ENCODE measurements at places on chromosomes 13 and 19.

GRCh38 chr19:46786236-46787039, 2.0 kb downstream of the SLC1A5 start:
- peak; percentile 90 for DNase-seq

DNA sequence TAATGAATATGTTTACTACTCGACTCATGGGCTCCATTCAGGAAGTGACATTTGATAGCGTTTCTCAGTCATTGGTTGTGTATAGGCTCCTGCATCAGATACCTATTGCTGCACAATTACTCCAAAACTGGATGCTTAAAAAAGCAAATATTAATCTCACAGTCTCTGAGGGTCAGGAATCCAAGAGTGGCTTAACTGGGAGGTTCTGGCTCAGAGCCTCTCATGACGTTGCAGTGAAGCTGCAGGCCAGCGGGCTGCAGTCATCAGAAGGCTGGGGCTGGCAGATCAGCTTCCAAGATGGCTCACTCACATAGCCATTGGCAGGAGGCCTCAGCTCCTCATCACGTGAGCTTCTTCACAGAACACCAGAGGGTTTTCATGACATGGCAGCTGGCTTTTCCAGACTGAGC, 525.1 kb upstream of the NBEA start:
- peak; percentile 96 for DNase-seq

- no peak for DNase-seq
These were observed 12.3 kb upstream of the SOX1 start for GRCh38 chr13:112054616-112055015.

GRCh38 chr13:52739468-52740071, at the start of gene CNMD:
CNMD (minus strand) TSS chr13:52739820; CDS start chr13:52739701, 119 bp downstream.
- DNase-seq = no peak

GRCh38 chr19:35040826-35041547, 534 bp upstream of the HPN start:
- peak; percentile 27 for DNase-seq

DNA sequence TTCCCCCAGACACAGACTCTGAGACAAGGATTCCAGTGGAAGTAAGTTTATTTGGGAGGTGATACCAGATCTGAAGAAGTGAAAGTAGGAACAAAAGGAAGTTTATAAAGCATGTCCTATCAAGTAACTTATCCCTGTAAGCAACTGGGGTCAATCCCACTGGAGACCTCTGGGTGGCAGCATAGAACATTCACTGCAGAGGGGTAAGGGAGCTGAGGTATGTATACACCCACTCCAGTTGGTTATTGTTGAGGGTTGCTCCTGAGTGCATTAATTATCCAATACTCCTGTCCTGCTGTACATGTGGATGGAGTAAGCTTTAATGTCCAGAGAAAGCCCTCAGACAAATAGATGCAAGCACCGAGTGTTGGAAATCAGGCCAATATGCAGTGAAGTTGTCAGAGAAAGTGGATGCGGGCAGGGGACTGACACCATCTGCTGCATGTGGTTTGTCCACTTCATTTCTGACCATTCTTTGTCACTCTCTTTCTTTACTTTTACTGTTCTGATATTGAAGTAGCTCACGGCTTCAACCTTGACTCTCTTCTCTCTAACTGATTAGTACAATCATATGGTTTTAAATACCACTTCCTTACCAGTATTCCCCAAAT, 46.7 kb downstream of the NOTCH3 start:
- DNase-seq = peak; percentile 59

- DNase-seq = no peak
These were observed 22.6 kb downstream of the ELF1 start for GRCh38 chr13:40996426-40997092.

- DNase-seq = peak; percentile 74
These were observed 58.7 kb upstream of the PABPC3 start for GRCh38 chr13:25037057-25037813.

- no peak for DNase-seq
These were observed at the start of gene SIGLECL1 for GRCh38 chr19:51250786-51251467. SIGLECL1 (plus strand) TSS chr19:51251080; CDS start chr19:51264073, 12,993 bp downstream.

GRCh38 chr13:113151745-113152690, 6.4 kb upstream of the PROZ start:
- DNase-seq = peak; percentile 65

- no peak for DNase-seq
These were observed 315.3 kb downstream of the EFNB2 start for GRCh38 chr13:106220211-106220610.

GRCh38 chr13:38462605-38463004, 113.0 kb downstream of the UFM1 start:
- no peak for DNase-seq

GRCh38 chr19:43905897-43906296, 29.2 kb downstream of the ZNF45 start:
- DNase-seq = no peak

DNA sequence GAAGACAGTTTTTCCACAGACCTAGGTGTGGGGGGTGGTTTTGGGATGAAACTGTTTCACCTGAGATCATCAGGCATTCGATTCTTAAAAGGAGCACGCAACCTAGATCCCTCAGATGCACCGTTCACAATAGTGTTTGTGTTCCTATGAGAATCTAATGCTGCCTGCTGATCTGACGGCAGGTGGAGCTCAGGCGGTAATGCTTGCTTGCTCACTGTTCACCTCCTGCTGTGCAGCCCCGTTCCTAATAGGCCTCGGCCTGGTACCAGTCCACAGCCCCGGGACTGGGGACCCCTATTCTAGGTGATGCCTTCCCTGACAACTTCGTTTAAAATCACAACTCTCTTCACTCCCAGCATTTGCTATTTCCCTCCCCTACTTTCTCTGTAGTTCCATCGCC, 149.6 kb downstream of the IER2 start:
- no peak for DNase-seq

GRCh38 chr13:104571161-104571892, 1505.1 kb upstream of the SLC10A2 start:
- DNase-seq = peak; percentile 56

DNA sequence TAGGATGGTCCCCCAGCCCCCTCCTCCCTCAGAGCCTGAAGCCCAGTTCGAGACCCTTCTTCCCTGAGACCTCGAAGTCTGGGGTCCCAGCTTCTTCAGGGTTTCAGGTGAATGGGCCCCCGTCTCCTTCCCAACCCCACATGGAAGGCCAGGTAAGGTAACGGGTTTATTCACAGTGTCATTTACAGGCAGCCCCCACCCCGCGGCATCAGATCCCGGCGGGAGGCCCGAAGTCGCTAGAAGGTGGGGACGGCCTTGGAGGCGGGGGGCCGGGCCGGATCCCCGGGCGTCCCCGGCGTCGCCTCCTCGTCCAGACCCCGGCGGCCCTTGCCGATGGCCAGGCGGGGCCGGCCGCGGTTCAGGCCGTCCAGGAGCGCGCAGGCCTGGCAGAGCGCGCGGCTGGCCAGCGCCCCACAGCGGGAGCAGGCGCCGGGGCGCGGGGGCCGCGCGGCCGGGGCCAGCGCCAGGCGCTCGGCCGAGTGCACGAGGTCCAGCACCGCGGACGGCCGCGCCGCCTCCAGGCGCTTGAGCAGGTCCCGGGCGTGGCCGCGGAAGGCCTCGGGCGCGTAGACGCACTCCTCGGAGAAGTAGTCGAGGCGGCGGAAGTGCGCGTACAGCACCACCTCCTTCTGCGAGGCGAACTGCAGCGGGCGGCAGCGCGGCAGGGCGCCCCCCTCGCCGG, 9.7 kb downstream of the CTU1 start:
- no peak for DNase-seq

GRCh38 chr19:10007371-10008183, 2.7 kb downstream of the COL5A3 start:
- DNase-seq = peak; percentile 54

- no peak for DNase-seq
These were observed 371.1 kb upstream of the SPRY2 start for GRCh38 chr13:80712026-80712425.
